ENCODE measurements at places on chromosomes 7 and 10.

DNA sequence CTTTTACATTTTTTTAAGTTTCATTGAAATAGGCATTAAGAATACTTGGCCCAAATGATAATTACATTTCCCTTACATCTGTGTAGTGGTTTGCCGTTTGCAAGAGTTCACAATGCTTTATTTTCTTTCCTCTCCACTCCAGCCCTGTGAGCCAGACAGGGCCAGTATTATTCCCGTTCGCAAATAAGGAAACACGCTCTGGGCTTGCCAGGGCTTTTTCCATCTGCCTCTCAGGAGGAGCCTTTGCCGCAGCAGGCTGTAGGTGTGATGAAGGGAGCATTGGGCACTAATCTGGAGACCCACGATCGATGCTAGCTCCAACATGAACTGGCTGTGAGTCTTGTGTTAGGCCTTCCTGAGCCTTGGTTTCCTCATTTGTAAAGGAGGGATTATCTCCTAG is 154.4 kb downstream of the GALNT17 start:
- DNase-seq, result no peak

- DNase-seq, result no peak
These were observed 981 bp upstream of the CRYGN start for GRCh38 chr7:151440799-151441445.

DNA sequence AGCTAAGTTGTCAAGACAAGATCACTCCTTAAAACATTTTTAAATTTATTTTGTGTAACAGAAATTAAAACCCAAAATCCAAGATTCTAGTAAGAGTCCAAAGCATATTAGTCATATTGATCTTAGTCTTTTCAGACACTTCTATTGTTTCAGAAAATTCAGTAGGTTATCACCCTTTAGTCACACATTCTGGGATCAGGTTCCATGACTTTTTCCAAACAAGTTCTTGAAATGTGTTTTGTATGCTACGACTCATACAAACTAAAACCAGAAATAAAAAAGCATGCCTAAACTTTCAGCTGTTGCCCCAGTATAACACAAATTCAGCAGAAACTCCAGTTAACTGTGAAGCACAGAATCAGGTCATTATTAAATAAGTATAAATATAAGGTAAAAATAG is 10.7 kb downstream of the SEMA3D start:
- no peak for DNase-seq

DNA sequence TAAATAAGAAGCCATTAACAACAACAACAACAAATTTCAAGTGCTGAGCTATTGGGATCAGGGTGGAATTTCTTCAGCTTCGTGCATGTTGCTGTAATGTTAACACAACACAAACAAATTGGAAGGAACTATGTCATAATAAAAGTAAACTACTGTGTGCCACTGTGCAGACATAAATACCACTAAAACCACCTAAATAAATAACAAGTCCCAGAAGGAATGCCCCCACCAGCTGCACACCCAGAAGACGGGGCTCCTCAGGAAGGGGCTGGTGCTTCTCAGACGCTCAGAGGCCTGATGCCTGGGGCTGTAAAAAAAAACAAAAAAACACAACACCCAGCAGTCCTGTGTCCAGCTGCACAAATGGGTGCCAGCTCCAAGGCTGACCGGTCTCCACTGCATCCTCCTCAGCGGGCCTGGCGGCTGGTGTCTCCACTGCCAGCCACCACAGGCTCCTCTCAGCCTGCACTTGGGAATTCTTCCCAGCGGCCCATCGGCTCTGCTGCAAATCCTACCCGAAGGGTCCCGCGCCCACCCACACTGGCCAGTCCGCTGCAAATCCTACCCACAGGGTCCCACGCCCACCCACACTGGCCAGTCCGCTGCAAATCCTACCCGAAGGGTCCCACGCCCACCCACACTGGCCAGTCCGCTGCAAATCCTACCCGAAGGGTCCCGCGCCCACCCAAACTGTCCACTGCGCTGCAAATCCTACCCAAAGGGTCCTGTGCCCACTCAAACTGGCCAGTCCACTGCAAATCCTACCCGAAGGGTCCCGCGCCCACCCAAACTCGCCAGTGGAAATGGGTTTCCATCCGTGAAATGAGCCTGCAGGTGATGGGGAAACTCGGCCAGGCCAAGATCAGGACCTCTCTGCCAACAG is 35.8 kb upstream of the DNAAF5 start:
- DNase-seq, result no peak

- no peak for DNase-seq
These were observed 417.2 kb downstream of the PLXDC2 start for GRCh38 chr10:20233423-20233822.

DNA sequence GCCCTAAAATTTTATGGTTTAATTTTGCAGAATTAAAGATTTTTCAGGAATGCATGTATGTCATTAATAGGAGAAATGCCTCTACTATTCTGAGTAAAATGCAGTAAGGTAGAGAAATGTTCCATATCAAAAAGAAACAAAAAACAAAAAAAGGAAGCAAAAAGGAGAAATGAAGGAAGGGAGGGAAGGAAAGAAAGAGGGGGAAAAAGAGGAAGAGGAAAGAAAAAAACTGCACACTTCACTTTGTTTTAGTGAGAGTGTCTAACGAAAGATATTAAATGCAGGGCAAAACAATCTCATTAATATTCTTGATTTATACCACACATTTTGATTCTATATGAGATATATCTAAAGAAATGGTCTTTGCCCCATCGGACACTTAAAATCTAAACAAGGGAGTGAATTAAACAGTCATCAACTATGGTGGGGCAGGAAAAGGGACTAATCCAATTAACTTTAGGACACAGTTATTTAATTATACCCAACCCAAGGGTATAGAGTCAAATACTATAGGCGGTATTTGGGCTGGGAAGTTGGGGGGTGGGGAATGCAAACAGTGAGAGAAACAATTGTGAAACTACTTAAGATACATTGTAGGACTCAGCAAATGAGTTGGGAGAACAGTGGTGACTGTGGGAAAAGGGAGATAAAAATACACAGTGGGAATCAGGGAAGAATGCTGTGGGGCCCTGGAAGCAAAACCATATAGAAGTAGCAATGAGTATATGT is 27.0 kb downstream of the IMMP2L start:
- DNase-seq, result no peak

DNA sequence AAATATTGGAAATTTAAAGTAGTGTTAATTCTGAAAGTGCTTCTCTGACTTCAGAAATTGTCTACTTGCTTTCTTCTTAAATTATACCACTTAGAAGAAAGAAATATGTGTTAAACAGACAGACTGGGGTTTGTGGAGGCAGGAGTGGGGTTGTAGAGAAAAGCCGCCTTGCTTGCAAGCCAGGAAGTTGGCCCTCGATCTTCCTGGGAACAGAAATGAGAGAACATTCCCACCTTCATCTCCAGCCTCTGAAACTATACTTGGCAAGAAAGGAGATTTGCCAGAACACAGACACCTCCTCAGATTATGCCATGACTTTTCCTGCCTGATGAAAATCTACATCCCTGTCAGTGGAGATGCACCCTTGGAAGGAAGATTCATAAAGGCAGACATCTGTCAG is 171.2 kb upstream of the CHRM2 start:
- no peak for DNase-seq

- no peak for DNase-seq
These were observed 516.0 kb downstream of the REEP3 start for GRCh38 chr10:64037071-64037661.

DNA sequence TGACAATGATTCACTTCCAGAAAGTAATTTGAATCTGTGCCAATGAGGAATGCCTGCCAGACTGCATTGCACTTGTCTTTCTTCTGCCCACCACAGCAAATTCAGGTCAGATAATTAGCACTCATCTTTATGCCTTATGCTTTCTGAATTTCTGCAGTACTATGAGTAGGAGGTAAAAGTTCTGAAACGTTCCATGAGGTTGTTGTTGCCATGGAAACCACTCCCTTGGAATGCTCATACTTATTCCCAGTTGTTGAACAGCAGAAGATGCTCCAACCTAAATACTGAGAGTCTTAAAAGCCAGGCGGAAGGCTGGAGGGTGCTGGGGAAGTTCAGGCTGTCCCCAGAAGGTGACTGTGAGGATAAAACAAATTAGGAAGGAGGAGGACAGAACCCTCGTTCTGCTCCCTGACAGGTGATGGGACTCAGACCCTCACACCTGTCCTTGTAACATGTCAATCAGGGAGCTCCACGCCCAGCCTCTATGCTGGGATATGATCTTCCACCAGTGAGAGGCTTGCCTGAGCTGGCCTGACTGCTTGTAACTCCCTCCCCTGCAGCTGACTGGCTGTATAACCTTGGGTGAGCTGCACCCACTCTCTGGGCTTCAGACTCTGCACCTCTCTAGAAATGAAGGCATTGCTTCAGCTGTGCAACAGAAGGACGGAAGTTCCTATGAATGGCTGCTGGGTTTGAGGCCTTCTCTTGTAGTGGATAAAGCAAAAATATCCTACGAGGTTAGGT is 554.3 kb upstream of the MGMT start:
- no peak for DNase-seq

DNA sequence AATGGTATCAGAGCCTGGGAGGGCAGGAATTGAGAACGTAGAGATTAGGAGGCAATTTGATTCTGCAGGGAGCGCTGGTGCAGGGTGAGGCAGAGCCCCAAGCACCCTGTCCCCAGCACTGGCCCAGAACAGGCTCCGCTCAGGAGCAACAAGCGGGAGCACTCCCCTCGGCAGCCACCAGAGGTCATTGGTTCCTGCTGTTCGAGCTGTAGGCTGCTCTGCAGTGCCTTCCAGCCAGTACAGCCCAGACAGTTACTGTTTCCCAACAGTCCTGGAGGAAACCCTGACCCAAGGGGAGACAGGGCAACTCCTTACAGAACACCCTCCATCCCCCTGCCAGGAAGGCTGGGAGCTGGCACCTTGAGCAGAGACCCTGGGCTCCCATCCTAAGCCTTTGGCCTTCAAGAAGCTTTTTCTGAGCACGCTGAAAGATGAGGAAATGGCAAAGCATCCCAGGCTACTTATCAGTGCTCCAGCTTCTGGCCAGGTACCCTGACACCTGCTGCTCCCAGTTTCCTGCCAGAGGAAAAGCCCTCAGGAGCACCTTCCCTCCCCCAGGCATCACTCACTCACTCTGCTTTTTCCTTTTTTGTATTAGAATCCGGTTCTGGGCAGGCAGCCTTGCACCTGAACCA is 71.2 kb upstream of the EFCAB10 start:
- peak; percentile 43 for DNase-seq

- no peak for DNase-seq
These were observed 73.2 kb upstream of the GPR158 start for GRCh38 chr10:25101461-25102146.

DNA sequence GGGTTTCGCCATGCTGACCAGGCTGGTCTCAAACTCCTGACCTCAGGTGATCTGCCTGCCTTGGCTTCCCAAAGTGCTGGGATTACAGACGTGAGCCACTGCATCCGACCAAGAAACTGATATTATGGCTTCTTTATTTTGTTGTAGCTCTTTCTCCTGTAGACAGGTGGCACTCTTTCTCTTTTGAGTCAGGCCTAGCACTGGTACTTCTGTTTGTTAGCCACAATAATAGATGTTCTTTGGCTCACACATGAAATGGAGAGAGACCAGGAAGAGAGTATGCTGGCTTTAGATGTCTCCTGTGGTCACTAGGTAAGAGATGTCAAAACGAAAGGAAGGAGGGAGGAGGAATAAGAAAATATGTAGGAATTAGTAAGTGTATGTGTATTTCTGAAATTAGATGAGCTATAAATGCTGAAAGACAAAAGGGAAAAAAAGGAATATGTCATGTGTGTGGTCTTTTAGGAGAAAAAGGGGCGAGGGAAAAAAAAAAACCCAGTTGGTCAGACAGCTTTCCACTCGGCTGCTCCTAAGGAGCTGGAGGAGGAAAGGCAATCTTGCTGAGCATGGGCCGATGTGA is 78.7 kb downstream of the CLEC2L start:
- no peak for DNase-seq

GRCh38 chr10:1521741-1522140 is 215.6 kb downstream of the ADARB2 start:
- no peak for DNase-seq

DNA sequence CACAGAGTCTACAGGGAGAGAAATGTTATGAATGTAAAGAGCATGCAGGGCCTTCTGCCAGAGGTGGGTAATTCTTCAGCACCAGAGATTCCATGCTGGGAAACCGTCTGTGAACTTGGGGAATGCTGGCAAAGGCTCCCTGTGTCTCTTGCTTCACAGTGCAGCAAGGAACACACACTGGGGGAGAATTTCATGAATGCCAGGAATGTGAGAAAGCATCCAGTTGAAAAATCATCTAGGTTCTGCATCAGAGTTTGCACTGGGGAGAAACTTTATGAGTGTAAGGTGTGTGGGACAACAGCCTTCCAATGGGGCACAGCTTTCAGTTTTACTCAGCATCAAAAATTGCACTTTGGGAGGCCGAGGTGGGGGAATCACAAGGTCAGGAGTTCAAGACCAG is 224.3 kb upstream of the IGFBP3 start:
- DNase-seq, result no peak

All from NCI-H1417 treated with DMSO at 0.1 percent for 48 hours (cell line).